ENCODE measurements at places on chromosomes 2 and 18.

GRCh38 chr2:53646788-53647187, 120.8 kb upstream of the CHAC2 start:
- DNase-seq, result no peak

DNA sequence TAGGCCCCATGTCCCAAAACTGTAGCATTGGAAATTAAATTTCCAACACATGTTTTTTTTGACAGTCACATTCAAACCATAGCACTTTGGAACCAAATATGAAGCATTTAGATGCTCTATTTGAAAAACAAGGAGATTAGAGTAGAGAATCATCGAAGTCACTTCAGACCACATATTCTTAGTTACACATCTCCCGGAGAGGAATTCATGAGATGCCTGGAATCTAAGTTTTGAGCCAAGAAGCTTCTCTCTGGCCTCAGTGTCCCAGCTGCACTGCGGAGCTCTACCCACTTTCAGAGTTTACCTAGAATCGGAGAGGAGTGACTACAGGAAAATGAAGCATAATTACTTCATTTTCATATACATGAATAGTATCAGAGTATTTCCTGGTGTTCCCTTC, 385.9 kb downstream of the TNS1 start:
- no peak for DNase-seq

- DNase-seq, result no peak
Observed at GRCh38 chr18:76495435-76496193, 572 bp upstream of the ZNF516 start.

DNA sequence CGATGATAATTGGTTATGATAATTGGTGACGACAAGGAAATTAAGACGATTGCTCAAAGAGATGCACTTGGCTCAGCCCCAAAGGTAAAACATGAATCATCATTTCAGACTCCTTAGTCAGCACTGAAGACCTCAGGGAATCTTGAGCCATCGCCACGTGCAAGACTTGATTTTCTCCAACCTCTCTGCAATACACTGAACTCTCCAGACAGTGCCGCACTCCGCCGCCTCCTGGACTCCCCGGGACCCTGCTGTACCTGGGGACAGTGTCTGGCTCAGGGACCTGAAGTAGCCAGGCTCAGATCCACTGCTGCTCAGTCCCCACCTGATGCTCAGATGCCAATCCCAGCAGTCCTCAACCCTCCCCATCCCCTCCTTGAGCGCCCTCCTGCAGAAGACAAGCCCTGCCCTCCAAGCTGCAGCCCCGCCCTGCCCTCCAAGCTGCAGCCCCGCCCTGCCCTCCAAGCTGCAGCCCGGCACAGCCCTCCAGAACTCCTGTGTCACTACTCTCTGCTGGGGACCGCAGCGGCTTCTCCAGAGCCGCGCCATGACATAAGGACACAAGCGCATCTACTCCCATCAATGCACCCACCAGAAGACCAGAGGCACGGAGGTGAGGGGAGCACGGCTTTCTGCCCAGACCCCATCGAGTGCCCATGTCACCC, 1.1 kb downstream of the TMEM18 start:
- DNase-seq, result no peak

DNA sequence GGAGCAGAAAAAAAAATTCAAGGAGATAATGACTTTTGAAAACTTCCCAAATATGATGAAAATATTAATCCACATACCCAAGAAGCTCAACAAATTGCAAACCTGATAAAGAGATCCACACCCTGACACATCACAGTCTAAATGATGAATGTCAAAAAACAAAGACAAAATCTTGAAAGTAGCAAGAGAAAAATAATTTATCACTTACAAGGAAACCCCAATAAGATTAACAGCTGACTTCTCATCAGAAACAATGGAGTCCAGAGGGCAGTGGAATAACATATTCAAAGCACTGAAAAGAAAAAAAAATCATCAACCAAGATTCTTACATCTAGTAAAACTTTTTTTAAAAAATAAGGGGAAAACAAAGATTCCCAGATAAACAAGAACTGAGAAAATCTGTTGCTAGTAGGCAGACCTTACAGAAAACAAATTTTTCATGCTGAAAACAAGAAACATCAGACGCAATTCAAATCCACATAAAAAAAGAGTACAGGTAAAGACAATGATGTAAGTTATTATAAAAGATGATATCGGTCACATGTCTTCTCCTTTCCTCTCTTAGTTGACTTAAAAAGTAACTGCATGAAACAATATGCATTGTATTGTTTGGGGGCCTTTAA, 21.3 kb downstream of the SLC66A2 start:
- DNase-seq, result no peak

- DNase-seq, result no peak
Observed at GRCh38 chr18:13265008-13265910, 46.7 kb downstream of the LDLRAD4 start.

- DNase-seq, result no peak
Observed at GRCh38 chr2:11480406-11480805, 14.4 kb upstream of the E2F6 start.

DNA sequence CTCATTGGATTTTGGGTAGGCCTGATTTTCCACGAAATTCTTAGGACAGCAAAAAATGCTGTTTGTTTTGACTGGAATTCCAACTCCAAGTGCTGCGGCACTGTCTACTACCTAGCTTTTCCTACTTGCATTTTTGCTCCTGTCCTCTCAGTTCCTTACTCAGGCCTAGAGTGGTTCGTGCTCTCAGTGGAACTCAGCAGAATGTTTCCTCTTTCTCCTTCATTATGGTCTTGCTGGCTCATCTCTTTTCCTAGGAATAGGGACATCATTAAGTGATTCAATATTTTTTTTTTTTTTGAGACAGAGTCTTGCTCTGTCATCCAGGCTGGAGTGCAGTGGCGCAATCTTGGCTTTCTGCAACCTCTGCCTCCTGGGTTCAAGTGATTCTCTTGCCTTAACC, 37.9 kb downstream of the GEMIN6 start:
- DNase-seq, result no peak

DNA sequence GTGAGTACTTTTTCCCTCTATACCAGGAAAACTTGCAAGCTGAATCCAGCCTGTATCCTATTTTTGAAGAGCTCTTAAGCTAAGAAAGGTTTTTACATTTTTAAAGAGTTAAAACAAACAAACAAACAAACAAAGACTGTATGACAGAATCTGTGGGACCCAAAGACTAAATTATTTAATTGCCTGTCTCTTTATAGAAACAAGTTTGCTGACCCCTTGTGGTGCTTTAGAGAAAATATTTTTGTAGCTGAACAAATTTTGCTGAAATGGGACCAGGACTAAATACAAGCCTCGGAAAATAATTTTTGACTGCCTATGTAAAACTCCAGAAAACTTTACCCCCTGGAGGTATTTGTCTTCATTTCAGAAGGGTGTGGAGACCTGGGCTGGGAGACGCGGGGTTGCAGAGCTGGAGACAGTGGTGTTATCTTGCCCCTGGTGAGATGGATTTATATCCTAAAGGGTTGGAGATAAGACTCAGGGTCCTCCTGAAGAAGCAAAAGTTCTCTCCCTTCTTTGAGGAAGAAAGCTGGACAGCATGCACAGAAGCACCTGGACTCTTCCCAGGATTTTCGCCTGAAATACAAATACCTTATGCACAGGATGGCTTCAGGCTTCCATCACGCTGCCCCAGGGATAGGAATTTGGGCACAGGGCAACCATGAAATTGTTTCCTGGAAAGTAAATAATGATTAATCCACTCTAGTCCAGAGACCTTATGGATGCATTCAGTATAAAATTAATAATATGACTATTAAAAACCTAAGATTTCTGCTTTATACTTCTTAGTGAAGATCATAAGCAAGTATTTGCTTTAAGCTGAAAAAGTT, 54.3 kb downstream of the TMX3 start:
- no peak for DNase-seq

DNA sequence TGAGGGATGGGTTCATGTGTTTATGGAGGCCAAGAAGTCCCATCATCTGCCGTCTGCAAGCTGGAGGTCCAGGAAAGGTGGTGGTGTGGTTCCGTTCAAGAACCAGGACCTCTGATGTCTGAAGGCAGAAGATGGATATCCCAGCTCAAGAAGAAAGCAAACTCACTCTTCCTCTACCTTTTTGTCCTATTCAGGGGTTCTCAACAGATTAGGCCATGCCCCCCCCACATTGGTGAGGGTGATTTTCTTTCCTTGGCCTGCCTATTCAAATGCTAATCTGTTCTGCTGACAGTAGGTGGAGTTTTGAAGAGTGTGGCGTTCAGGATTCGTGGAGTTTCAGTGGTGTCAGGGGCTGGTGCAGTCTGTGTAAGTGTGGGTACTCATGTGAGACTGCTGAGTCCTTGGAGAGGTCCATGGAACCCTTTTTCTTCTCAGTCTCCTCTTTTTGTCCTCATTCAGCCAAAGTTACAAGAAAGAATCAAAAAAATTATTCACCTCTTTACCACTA, 5.9 kb downstream of the MSL3B start:
- no peak for DNase-seq

DNA sequence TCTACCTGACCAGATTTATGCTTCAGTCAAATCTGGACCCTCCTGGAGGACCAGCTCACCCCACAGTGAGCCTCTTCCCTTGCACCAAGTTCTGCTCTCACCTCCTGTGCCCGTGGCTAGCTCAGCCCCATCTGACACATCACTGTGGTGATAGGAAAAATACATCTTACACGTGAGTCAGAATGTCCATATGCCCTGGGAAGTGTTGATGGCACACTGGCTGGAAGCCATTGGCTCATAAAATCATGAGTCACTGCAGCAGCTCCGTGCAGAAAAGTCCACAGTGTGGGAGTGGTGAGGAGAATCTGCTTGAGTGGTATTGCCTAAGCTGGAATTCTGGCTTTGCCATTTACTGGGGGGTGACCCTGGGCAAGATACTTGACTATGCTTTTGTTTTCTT, 42.6 kb upstream of the RAPGEF4 start:
- DNase-seq, result no peak

DNA sequence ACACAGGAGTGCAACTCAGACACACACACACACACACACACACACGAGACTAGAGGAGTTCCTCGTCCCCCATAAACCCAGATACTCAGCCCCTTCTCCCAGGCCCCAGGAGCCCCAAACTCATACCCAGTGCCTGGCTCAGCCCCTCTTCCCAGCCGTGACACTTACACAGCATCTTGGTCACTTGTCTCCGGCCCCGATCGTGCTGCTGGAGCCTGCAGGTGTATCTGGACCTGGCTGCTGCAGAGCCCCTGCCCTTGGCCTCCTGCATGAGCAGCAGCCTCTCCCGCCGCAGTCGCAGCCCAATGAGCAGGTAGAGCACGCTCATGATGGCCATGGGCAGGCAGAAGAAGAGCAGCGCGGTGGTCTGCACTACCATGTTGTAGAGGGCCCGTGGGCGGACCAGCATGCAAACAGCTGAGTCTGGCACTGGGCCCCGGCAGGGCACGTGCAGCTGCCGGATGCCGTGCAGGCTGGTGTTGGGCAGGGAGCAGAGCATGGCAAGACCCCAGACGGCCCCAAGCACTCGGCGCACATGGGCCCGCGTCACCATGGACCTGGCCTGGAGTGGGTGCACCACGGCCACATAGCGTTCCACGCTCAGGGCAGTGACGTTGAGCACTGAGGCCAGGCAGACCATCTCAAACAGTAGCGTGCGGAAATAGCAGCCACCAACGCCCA, 2.1 kb downstream of the NMUR1 start:
- DNase-seq, result no peak

GRCh38 chr2:71348302-71348701, 16.7 kb downstream of the ZNF638 start:
- DNase-seq, result no peak

- DNase-seq, result no peak
Observed at GRCh38 chr2:214484239-214484638, 73.4 kb downstream of the VWC2L start.

DNA sequence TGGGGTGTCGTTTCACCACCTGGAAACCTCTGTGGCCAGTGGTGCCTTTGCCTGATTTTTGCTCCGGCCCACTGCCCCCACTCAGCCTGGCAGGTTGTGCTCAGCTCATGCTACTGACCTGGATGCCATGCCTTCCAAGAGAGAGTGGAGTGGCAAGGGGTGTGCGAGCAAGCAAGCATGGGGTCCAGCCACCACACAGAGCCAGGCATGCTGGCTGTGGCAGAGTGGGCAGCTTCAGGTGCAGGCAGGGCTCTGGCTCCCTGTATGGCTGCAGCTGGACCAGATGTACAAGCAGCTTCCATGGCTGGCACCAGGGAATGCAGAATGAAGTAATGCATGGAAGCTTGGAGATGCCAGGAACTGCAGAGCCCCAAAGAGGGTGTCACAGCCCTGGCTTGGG, 620.5 kb upstream of the SETBP1 start:
- DNase-seq, result no peak

DNA sequence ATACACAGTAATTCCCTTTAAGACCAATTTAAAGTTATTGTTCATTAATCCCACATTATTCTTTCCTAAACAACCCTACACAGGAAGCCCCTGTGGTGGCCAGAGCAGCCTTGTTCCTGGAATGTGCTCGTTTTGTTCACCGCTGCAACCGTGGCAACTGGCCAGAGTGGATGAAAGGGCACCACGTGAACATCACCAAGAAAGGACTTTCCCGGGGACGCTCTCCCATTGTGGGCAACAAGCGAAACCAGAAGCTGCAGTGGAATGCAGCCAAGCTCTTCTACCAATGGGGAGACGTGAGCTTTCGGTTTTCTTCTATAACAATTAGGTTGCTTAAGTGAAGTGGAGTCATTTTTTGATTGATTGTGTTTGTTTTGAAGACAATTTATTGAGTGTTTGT, 101.0 kb downstream of the UNC80 start:
- no peak for DNase-seq
